HuH-7 (cell line): ENCODE measurements at places on chromosomes 5 and 9.

GRCh38 chr9:22238809-22239684 lies 207.6 kb upstream of the DMRTA1 start:
- DNase-seq: no peak

GRCh38 chr5:98767581-98767980 lies 5.9 kb upstream of the RGMB start:
- no peak for DNase-seq

GRCh38 chr5:171823269-171823668 lies 37.7 kb downstream of the SMIM23 start:
- DNase-seq: peak; percentile 35

- DNase-seq: no peak
Measured at GRCh38 chr9:20619487-20620200, 2.7 kb downstream of the MLLT3 start.

DNA sequence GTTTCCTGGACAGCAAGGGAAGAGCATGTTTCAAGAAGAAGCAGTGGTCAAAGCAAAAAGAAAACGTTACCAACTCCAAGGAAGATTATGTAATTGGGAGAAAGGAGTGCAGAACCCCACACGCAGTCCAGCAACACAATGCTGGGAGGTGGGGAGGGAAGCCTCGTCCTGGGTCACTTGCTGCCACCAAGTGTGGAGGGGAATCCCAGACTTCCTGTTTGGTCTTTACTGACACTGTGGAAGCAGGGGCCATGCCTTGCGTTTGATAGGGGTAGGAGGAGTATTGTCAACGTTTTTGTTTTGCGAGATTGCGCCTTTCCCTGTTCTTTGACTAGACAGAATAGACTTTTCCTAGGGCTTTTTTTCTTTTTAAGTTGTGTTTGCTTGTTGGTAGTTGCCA lies 421.0 kb downstream of the KDM4C start:
- no peak for DNase-seq

- DNase-seq: no peak
Measured at GRCh38 chr9:15329539-15330109, 22.6 kb upstream of the TTC39B start.

DNA sequence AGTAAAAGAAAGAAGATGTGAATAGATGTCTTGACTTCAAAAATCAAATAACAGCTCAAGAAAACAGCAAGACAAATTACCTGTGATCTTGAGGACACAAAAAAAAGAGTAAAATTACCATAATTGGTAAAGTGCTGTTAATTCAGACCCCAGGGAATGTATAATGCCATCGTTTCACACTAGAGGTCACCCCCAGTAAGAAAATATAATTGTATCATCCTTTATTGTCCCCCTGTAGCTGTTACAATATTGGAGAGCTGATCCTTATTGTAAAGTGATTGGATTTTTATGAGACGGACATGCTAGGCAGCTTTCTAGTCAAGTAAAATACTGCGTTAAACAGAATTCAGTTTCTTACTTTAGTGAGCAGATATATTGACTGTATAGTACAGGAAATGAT lies 377.0 kb downstream of the TLE1 start:
- DNase-seq: no peak

- DNase-seq: no peak
Measured at GRCh38 chr5:14245132-14245925, 102.2 kb downstream of the TRIO start.

DNA sequence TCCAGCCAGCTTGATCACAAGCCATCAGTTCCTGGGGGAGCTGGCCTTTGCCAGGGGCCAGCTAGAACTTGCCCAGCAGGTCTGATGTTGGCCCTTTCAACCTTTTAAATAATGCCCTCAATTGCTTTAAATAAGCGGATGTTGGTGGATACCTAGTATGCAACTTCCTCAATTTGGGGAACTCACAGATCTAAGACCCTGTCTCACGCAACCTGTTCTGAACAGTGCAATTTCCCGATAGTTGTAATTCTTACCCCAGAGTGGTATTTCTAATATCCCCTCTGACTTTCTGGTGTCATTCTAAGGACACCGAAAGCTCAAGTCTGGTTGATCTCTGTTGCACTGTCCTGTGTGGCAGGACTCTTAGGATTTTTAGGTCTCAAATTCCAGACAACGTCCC lies 23.1 kb downstream of the GALNT12 start:
- DNase-seq: no peak

- DNase-seq: no peak
Measured at GRCh38 chr5:125109816-125110215, 363.4 kb upstream of the ZNF608 start.

- DNase-seq: no peak
Measured at GRCh38 chr9:17330097-17330496, 195.3 kb downstream of the CNTLN start.

DNA sequence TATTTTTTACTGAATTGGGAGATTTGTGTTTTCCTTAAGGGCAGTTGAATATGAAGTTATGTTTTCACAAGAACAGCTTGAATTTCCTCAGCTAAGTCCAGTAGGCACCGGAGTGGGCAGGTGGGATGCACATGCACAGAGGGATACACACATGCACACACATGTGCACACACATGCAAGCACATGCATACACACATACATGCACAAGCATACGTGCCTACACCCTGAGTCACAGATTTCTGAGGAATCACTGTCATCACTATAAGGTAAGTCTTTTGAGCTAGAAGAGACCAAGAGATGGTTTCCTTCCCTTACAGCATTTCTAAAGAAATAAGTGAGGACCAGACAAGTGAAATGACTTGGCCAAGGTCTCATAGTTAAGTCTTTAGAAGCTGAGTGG lies 8.7 kb downstream of the ENTREP1 start:
- no peak for DNase-seq

GRCh38 chr9:35611230-35611797 lies 6.3 kb downstream of the TESK1 start:
- DNase-seq: peak; percentile 81
